D341Med (cell line): ENCODE measurements at places on chromosomes 3 and 15.
A peak's percentile ranks its signal among the peaks of the same experiment; 100 is the strongest.

- DNase-seq, result no peak
Measured at GRCh38 chr3:159726231-159726964, 262.2 kb upstream of the IL12A start.

- DNase-seq, result peak; percentile 54
Measured at GRCh38 chr3:62833538-62833937, 41.7 kb downstream of the CADPS start.

GRCh38 chr3:44848634-44849033, 13.1 kb upstream of the TMEM42 start:
- no peak for DNase-seq

GRCh38 chr3:111980716-111981456, 2.1 kb downstream of the ABHD10 start:
- DNase-seq, result no peak

- DNase-seq, result no peak
Measured at GRCh38 chr3:80677796-80678195, 910.0 kb upstream of the ROBO1 start.

DNA sequence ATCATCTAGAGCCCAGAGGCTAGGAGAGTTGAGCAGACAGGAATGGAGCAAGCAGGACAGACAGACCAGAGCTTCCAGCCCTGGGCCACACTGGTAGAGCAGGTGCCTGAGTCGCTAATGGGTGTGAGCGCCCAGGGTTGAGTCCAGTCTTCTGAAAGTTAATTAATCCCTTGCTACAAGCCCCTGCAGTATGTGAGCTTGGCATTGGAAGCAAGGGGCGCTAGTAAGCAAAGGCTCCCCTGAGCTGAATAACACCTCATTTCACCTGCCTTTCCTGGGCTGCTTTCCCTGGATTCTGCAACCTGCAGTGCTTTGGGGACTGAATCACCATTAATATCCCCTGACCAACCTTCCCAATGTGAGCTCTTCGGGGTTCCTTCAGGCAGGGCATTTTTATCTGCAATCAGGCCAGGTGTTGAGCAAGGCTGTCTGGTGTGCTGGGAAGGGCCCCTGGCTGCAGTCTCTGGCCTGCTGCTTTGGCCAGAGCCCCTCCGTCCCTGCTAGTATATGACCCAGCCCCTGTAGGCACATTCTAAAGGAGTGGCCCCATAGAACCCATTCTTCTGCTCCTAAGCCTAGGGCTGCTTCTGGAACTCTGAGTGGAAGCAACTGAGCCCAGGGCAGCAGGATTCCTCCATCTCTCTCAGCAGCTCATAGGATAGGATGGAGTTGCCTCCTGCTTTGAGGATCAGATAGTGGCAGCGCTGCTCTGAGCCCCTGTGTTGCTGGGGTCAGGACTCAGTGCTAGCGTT, 45.1 kb upstream of the EPHB1 start:
- DNase-seq, result no peak

GRCh38 chr15:77019521-77020331, 24.8 kb downstream of the PSTPIP1 start:
- DNase-seq, result no peak

GRCh38 chr15:65033659-65034269, 4.3 kb upstream of the MTFMT start:
- peak; percentile 63 for DNase-seq

DNA sequence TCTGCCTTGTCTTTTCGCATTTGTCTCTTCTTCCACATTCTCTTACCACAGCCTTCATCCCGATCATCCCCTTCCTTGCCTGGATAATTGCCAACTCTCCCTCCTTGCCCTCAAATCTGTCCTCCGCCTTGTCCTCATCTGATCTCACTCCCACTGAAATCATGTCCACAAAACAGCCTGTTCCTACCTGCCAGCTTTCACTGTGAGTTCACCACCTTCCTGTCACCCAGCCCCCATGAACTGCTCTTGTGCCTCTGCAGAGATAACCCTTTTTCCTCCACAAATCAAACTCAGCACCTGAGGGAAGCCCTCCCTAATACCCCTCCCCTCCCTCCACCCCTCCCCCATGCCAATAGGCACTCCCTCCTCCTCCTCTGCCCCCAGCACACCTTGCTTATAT, 4.8 kb upstream of the ADCY5 start:
- no peak for DNase-seq

DNA sequence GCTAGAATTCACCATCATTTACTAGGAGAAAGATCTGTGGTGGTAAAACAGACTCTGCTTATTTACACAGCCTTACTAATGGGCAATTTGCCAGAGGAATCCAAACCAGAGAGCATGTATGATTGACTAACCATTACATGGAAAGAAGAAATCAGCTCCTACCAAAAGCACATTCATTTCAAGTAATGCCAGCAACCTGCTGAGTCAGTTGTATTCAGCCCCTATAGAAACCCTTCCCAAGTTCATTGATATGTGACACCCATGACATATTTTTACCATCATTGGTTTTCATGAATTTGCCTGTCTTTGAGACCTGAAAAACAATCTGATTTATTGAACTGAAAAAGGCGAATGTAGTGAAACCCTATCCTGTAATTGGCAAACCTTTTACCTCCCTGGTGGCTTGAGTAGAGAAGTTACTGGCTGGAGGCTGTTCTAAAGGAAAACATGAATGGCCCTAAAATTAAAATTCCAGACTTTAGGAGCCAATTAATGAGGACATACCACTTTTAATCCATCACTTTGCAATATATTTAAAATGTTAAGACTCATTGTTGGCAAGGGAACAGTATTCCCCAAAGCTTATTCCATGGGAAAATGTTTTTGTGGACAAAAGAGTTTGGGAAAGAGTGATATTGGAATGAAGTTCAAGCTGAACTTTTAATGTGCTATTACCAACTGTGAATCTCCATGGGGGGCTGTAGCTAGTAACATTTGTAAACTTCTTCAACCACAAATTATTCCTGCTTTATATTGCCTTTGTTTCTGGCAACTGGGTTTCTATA, 542.9 kb downstream of the FHIT start:
- DNase-seq, result no peak
